Glomerular endothelial cell (primary cell): ENCODE measurements at places on chromosomes 11 and 22. TPM values are rescaled to one million over a fixed set of nuclear protein-coding genes. Genes with fewer than 3 reads are reported as not detected.

Gene SCGB2A2
- not detected in 2 replicates for total RNA-seq

Gene GAB4
- total RNA-seq: not detected in 2 replicates

Gene B4GALNT4
- total RNA-seq: 4.7 and 5.3 TPM in 2 replicates

Gene ALDH3B1
- total RNA-seq: 2.2 and 2.9 TPM in 2 replicates

Gene LRRC4C
- 0.05 TPM in 1 of 2 replicates, not detected in the other for total RNA-seq

Gene C11orf98
- 49.7 and 56.8 TPM in 2 replicates for total RNA-seq

Gene AMPD3
- total RNA-seq: 5.0 and 7.7 TPM in 2 replicates

Gene PARVG
- total RNA-seq: not detected in 2 replicates

Gene KDM4E
- total RNA-seq: not detected in 2 replicates

Gene POU2AF1
- total RNA-seq: not detected in 2 replicates

Gene MACROD1
- total RNA-seq: 22.1 and 26.0 TPM in 2 replicates

Gene F2
- 0.19 TPM in 1 of 2 replicates, not detected in the other for total RNA-seq

Gene PAK1
- 9.9 and 13.1 TPM in 2 replicates for total RNA-seq

Gene OR10D3
- total RNA-seq: not detected in 2 replicates

Gene MPPED1
- 0.06 and 0.15 TPM in 2 replicates for total RNA-seq

Gene SMIM35
- total RNA-seq: 0.12 TPM in 1 of 2 replicates, not detected in the other

Gene LRRC32
- total RNA-seq: 121 and 177 TPM in 2 replicates

Gene CDCA5
- total RNA-seq: 3.7 and 5.1 TPM in 2 replicates

Gene ATG13
- total RNA-seq: 80.0 and 87.5 TPM in 2 replicates

Gene GDPD4
- total RNA-seq: not detected in 2 replicates

Gene RAB39A
- not detected in 2 replicates for total RNA-seq

Gene MRGPRE
- not detected in 2 replicates for total RNA-seq

Gene MUC6
- not detected in 2 replicates for total RNA-seq

Gene RIMBP3B
- 0.06 TPM in 1 of 2 replicates, not detected in the other for total RNA-seq

Gene VSTM5
- total RNA-seq: 0.15 TPM in 1 of 2 replicates, not detected in the other

Gene IL10RA
- 0.12 and 0.78 TPM in 2 replicates for total RNA-seq

Gene GPR152
- not detected in 2 replicates for total RNA-seq

Gene BTG4
- total RNA-seq: not detected in 2 replicates

Gene SERHL2
- 1.4 and 3.4 TPM in 2 replicates for total RNA-seq

Gene FIBIN
- total RNA-seq: not detected in 2 replicates

Gene KRTAP5-11
- not detected in 2 replicates for total RNA-seq

Gene YPEL4
- total RNA-seq: 0.24 and 0.41 TPM in 2 replicates
